ENCODE measurements at places on chromosomes 5 and 9.

GRCh38 chr9:34694811-34695210, 3.7 kb upstream of the CCL19 start:
- DNase-seq, result no peak

DNA sequence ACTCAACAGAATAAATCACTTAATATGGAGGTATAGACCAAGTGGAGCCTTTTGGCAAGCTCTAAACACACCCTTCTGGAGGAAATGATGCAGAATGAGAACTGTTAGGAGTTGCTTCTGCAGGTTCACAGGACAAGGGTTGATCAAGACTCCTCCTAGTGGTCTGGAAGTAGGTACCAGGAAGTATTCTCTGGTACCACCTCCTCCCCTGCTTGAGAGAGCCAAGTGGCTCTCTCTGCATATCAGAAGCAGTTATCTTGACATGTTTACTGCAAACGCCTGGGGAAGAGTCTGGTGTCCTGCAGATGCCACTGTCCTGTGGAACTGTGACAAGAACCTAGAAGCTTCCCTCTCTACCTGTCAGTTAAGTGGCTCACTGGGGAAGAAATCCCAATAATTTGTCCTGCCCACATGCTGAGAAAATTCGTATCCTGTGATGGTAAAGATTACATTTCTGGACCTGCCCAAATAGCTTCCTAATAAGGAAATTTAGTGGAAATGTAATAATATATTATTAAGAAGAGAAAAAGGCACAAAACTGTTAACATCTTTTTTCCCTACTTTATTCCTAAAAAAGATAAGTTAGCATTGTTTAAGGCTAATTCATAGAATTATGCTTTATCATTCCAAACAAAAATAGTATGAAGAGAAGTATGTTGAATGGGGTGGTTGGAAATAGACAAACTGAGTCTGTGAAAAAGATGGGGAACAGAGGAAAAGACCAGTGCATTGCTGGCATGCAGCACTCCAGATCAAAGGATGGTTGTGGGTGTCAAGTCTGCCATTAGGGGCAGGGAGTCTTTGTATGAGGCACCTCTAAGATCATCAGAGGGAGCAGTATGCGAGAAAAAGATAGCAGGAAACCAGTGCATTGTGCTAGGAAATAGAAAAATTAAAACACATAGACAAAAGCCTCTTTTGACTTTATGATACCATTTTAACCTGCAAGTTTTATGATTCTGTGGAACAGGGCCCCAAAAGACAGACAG, 118.8 kb downstream of the CDC42SE2 start:
- DNase-seq, result peak; percentile 19

- no peak for DNase-seq
These were observed 106.1 kb downstream of the STK32A start for GRCh38 chr5:147340941-147341340.

DNA sequence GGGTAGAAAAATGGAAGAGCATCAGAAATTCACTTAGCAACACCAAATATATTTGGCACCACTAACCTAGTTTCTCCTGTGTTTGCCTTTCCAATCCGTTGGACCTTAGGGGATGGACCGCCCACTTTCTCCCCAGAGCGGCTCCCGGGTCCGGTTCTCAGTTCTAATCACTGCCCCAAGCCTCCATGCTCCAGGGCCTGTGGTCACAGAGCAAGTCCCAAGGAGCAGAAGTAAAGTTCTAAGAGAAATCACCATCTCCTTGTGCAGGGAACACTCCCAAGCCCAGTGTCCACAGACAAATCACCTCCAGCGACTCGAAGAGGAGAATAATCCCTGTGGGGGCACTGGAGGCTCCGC, 728 bp upstream of the SLC1A1 start:
- no peak for DNase-seq

DNA sequence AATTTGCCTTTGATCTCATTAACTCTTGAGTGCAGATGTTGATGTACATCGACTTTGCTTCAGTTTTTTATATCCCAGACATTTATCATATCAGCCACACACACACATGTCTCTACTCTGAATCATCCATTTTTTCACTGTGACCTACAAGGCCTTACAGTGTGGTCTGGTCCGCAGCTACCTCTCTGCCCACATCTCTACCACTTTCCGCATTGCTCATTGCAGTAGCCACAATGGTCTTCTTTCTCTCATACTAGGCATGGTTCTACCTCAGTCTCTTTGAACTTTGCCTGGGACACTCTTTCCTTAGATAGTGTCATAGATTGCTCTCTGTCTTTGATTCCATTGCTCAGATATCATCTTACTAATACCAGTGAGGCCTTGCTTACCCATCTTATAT, 87.9 kb upstream of the FSD1L start:
- no peak for DNase-seq

GRCh38 chr5:68251386-68251785, 35.8 kb downstream of the PIK3R1 start:
- peak; percentile 42 for DNase-seq

GRCh38 chr9:14515571-14516198, 177.5 kb downstream of the ZDHHC21 start:
- DNase-seq, result no peak

DNA sequence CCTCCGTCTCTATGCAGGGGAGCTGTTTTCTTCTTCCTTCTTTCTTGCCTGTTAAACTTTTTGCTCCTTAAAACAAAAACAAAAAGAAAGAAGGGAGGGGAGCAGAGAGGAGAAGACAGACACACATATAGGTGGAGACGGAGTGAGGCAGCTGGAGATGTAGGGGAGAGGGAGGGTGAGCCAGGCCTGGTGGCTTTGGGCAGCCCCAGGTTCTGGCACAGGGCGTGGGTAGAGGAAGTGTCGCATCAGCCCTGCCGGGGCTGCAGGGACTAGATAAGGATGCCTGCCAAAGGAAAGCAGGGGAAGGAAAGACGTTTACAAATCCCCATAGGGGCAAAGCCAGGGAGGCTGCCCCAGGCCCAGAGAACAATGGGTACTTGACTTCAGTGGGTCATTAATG, 38.7 kb upstream of the PTGS1 start:
- DNase-seq, result no peak

DNA sequence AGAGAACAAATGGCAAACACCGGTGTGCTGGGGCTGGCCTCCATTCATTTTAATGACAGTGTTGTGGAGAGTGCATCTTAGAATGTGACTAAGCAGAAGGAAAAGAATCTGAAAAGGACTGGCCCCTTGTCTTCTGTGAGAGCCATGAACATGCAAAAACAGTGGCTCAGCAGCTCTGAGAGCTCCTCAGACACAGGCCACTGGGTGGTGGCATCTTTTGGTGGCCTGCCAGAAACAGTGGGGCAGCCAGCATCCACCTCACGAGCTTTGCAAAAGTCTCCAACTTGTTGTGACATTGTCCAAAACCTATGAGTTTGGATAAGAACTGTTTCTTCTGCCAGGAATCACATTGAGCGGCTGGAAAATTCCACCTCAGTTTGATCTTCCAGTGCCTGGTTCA, 233.4 kb downstream of the NR3C1 start:
- no peak for DNase-seq

DNA sequence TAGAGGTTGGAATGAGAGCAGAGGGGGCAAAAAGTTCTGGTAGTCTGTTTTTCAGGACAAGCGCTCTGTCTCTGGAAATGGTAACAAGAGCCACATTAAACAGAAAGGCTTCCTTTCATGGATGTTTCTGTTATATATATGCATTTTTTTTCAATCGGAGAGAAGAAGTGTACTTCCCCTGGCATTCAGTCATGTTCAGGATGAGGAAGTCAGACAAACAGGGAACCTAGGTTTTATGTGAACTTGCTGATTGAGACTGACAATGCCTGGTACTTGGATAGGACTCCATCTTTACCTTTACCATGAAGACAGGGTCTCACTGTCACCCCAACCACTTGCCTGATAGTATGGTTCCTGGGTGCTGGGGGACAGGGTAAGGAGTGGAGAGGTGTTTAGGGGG, 30.1 kb upstream of the ZBED3 start:
- DNase-seq, result no peak

DNA sequence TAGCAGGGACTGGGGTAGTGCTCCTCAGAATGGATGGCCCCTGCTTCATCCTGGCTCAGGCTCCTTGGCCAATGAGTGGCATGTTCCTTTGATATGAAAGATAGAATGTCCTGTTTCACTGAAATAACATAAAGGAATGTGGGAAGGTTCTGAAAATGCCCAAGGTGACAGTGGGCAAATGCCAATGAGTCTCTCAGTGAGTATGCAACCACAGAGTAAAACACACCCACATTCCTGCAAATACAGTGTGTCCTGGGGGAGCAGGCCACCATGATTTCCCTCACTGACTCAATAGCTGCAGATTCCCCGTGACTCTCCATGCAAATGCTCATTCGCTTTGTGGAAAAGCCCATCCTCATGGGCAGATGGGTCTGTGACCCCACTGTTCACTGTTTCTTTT, 36.4 kb downstream of the ZNF366 start:
- DNase-seq, result no peak

GRCh38 chr9:110809038-110809595, 140.5 kb downstream of the MUSK start:
- DNase-seq, result no peak

GRCh38 chr5:172940268-172941066, 18.8 kb upstream of the RPL26L1 start:
- DNase-seq, result no peak

DNA sequence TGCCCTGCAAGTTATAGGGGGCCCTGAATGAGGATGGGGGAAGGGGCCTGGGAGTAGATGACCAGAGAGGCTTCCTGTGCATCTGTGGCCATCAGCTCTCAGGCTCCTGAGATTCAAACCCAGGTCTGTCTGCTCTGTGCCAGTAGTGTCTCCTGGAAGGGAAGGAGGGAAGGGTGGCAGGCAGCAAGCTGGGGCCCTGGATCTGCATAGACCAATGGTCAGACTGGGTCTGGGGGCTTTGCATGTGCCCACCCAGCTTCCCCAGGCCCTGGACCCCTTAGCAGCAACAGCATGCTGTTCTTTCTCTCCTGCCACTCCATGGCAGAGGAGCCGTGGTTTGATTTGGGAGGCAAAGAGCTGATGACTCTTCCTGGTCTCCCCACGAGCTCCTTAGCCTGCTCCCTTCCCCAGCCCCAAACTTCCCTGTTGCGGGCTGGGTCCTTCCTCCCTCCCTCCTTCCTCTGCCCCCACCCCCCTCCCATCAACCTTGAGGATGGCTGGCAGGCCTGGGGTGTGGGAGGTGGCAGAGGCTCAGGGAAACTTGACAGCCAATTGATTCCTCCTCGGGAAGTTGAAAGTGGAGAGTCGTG, 31.6 kb downstream of the DAB2IP start:
- DNase-seq, result no peak

GRCh38 chr5:122864842-122865241, 19.4 kb downstream of the SNX24 start:
- DNase-seq, result no peak

DNA sequence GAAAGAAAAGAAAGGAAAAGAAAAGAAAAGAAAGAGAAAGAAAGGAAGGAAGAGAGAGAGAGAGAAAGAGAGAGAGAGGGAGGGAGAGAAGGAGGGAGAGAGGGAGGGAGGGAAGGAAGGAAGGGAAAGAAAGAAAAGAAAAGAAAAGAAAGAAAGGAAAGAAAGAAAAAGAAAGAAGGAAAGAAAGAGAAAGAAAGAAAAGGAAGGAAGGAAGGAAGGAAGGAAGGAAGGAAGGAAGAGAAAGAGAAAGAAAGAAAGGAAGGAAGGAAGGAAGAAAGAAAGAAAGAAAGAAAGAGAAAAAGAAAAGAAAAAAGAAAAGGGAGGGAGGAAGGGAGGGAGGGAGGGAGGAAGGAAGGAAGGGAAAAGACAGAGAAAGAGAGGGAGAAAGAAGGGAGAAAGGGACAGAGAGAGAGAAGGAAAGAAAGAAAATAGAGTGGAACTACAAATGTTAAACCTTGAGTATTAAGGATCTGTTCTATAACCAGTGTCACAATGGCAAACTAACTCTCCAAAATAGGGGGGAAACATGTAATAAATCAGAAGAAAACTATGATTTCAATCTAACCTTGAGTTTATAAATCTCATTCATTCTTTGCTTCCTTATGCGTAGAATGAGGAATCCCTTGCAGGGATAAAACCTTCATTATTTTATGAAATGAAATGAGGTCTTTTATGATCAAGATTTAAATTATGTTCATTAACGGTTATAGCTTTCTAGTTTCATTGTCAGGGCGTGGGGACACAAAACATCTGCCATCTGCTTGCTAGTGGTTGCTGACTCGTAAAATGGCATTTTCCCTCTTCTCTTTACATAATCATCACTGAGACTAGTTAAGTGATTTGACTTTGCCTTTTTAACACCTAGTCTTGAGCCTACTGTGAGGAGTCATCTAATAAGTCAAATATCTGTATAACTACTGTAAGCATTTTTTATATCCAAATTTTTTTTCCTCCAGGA, 40.7 kb upstream of the RAD23B start:
- no peak for DNase-seq

GRCh38 chr5:60143942-60144549, 250.5 kb upstream of the PDE4D start:
- DNase-seq, result no peak

- no peak for DNase-seq
These were observed 130.2 kb upstream of the SPEF2 start for GRCh38 chr5:35487233-35488025.

DNA sequence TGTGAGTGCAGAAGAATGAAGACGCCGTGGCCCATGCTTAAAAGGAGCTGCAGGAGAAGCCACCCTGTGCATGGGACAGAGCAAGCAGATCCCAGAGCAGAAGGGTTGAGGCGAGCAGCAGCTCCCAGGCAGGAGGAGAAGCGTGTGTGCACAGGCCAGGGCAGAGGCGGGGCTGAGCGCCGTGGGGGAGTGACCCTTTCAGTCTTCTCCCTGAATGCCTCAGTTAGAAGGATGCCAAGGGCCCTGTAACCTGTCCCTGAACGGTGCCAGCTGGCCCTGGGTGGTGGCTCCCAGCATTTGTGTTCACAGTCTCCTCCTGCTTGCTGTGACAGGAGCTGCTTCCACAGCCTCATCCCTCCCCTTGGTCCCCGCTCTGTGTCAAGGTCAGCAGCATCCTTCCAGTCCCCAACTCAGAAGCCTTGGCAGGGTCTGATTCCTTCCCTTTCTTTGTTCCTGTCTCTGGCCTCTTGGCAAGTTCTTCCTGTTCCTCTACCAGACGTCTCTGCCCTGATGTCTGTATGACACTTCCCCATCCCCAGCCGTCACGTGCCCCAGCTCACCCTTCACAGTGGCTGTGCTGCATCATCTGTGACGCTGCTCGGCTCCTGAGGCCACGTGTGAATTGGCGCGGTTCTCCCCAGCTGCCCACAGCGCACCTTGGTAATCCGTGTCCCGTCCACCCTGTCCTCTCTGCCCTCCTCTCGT, 5.2 kb downstream of the EXOC3 start:
- no peak for DNase-seq

GRCh38 chr5:1826235-1826980, 25.2 kb downstream of the NDUFS6 start:
- DNase-seq, result no peak

- DNase-seq, result no peak
These were observed 106.8 kb downstream of the CCDC192 start for GRCh38 chr5:127810017-127810416.

DNA sequence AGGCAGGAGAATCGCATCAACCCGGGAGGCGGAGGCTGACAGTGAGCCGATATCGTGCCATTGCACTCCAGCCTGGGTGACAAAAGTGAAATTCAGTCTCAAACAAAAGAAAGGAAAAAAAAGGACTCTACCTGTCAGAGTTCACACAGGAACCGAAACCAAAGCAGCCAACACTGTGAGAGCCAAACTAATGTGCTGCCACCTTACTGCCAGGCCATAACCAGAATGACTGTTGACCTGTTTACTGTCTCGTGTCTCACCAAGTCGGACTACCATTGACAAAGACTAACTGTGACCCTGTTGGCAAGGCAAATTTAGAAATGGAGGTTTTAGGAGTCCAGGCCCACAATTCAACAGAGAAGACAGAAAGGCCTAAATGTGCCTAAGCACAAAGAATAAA, 112.4 kb downstream of the ANXA2R start:
- DNase-seq, result no peak

Measured in stimulated activated CD8-positive, alpha-beta memory T cell treated with anti-CD3 and anti-CD28 coated beads, Interleukin-12 subunit alpha, Interleukin-12 subunit beta, amount 100 ng/mL, for 1 hour (primary cell).